Urothelium cell line (cell line): ENCODE measurements at places on chromosomes 6 and 20.

GRCh38 chr6:70636596-70636995 is 31.1 kb upstream of the SMAP1 start:
- DNase-seq: no peak

DNA sequence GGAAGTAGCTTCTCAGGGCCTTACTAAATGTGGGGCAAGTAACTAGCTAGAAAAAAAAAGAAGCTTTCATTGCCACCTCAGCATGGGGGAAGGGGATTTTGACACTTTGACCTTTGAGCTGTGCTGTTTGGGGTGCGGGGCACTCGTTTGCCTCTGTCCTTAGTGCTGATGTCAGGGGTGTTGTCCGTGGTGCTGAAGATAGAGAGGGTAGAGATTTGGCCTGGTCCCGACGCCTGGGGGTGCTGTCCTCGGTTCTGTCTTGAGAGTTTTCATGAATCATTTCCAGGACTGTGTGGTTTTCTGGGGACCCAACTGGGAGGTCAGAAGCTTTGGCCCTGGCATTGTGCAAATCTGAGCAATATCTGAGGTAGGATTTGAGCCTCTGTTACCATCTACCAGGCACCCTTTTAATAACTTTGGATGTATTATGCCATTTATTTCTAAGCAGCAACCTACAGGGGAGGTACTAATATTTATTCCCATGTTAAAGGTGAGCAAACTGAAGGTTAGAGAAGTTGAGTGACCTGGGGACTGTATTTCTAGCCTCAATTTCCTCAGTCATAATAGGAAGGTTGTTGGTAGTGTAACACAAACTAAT is 78.0 kb downstream of the DLGAP4 start:
- DNase-seq: peak; percentile 72

DNA sequence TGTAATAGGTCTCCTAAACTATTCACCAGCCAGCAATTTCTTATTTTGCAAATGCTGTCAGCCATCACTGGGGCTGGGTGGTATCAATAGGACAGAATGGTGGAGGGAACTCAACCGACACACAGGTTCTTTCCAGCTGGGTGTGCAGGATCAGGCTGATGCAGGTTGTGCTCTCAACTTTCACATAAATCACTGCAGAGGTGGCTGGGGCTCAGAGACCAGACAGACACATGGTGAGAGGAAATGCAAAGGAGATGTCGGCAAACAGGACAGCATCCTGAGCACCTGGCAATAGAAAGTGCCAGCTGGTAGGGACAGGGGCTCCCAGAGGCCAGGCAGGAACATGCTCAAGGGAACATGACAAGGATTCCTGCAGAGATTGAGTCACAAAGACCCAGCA is 254.9 kb downstream of the SOD2 start:
- DNase-seq: no peak

- peak; percentile 75 for DNase-seq
Observed at GRCh38 chr6:168035098-168035660, 37.7 kb downstream of the KIF25 start.

DNA sequence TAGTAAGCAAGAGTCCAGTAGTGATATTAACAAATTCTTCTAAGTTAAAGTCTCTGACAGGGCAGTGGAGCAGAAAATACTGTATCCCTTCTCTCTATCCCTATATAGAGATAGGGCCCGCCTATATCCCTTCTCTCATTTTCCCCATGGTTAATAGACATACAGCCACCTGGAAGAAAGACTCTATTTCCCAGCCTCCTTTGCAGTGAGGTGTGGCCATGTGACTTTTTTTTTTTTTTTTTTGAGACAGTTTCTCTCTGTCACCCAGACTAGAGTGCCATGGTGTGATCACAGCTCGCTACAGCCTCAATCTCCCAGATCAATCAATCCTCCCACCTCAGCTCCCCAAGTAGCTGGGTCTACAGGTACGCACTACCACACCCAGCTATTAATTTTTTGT is 16.7 kb upstream of the CDK5RAP1 start:
- DNase-seq: no peak

DNA sequence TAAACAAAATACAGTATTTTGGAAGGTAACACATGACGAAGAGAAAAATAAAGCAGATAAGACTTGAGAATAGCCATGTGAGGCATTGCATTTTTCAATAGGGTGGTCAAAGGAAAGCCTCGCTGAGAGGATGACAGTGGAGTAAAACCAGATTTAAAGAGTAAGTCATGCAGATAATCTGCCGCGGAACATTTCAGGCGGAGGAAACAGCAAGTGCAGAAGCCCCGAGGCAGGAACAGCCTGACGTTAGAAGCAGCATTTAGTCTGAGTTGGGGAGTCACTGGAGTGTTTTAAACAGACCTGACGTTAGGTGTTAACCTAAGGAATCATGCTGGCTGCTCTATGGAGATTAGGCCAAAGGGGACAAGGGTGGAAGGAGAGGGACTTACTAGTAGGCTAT is 65.0 kb upstream of the VSTM2L start:
- DNase-seq: no peak

- no peak for DNase-seq
Observed at GRCh38 chr6:140370441-140370840, 996.0 kb upstream of the CITED2 start.
